ENCODE measurements at places on chromosomes 1 and 21. TPM values are rescaled to one million over a fixed set of nuclear protein-coding genes. Genes with fewer than 3 reads are reported as not detected.

The CACNA1S gene
- total RNA-seq: 0.05 TPM

The FMO4 gene
- 5.4 TPM for total RNA-seq

The A3GALT2 gene
- total RNA-seq: 0.58 TPM

The IL23R gene
- not detected for total RNA-seq

The SDHB gene
- total RNA-seq: 43.3 TPM

The HHAT gene
- total RNA-seq: 19.2 TPM

The HLX gene
- total RNA-seq: 0.75 TPM

The SARS1 gene
- total RNA-seq: 99.0 TPM

The HES2 gene
- 0.98 TPM for total RNA-seq

The HPCA gene
- total RNA-seq: 2.9 TPM

The NHLH2 gene
- total RNA-seq: 1.9 TPM

The TMEM240 gene
- 17.3 TPM for total RNA-seq

The OR2M4 gene
- total RNA-seq: not detected

The SPRR4 gene
- not detected for total RNA-seq

The ERG gene
- total RNA-seq: 3.0 TPM

The TRIM58 gene
- total RNA-seq: 0.91 TPM

The CCDC17 gene
- 5.6 TPM for total RNA-seq

The USH2A gene
- total RNA-seq: 0.04 TPM

The PODN gene
- total RNA-seq: 4.6 TPM

All from mesothelial cell of epicardium (in vitro differentiated cells).